ENCODE measurements at places on chromosomes 13 and 19. TPM values are rescaled to one million over a fixed set of nuclear protein-coding genes. Genes with fewer than 3 reads are reported as not detected.
A peak's percentile ranks its signal among the peaks of the same experiment; 100 is the strongest.

KIR2DL3 gene
- not detected for total RNA-seq

DNA sequence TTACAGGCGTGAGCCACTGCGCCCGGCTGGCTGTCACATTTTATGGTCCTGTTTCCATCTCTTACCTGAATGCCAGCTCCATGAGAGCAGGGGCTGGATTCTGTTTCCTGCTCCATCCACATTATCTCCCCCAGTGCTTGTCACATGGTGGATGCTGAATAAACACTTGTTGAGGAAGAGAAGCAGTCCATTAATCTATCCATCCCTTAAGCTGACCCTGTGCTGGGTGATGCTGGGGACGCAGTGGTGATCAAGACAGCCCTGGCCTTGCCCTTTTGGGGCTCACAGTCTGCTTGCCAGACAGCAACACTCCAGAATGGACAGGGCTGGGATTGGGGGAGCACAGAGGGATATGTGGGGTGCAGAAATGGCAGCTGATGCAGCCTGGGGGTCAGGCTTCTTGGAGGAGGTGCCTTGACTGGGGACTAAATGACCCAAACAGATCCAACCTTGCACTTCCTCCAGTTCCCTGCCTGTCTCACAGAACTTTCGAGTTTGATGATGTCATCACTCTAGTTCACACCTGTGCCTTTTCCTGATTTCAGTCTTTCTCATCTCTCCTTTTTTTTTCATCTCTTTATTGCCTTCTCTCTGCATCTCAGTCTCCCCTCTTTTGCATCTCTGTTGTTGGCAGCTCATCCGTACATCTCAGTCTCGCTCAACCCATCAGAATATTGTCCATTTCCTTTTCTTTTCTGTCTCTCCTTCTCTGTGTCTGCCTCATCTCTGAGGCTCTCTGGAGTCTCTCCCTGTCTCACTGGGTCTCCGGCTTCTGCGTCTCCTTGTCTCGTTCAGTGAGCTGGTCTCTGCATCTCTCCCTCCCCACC is 4.6 kb downstream of the IRF2BP1 start:
- DNase-seq, result no peak

DNA sequence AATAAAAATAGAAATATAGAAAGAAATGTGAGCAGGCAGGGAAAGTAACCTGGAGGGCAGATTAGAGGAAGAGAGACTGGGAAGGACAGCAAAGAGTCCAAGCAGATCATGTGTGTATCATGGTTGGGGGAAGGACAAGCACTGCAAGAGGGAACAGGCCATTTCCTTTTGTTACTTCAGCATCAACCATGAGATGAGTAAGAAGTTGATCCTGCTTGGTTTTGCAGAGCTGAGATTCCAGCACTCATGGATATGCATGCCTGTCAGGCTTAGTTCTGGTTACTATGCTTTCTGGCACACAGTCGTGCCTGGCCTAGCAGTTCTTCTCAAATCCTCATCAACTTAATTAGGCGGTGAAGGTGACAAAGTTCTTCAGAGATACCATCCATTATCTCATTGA is 18.1 kb downstream of the NALCN start:
- no peak for DNase-seq

CAPN12 gene
- total RNA-seq, result 2.6 TPM

- DNase-seq, result no peak
Measured at GRCh38 chr19:29193155-29193554, 19.8 kb downstream of the UQCRFS1 start.

DNA sequence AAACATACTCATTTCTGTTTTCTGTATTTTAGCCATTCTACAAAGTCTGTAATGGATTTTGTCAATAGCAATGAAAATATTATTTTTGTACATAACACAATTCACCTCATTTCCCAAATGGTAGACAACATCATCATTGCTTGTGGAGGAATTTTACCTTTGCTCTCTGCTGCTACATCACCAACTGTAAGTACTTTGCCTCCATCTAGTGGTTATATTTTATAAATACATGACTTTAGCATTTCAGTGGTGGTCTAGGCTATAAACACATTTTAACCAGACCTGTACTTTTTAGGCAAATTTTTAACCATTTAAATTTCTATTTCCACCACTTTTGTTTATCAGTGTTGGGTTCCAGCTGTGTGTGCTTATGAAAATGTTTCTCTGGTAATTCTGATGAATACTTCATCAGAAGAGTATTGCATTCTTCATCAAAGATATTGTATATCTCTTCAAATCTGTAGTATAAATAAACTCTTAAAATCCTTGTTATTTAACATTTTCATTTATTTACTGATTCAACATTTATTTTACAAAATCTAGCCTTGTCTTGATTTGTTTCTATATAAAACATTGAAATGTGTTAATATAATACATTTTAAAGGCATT is 222.4 kb downstream of the NBEA start:
- DNase-seq, result peak; percentile 56

HCN2 gene
- 1.0 TPM for total RNA-seq

DNA sequence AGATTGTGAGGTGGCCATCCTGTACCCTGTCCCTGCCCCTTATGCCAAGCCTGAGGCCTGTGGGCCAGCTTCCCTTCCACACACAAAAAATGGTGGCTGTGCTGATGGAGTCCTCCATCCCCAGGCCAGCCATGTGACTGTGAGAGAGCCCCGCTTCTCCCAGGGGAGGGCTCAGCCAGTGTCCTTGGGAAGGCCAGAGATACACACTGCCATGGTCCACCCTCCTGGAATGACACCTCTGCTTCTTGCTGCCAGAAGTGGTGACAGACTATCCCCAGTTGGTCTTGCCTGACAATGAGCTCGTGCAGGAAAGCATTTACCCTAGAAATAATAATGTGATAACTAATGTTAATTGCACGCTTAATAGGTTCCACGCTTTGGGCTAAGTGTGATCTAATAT is 38.0 kb downstream of the FAM124A start:
- DNase-seq, result no peak

GRCh38 chr13:32587811-32588170 is 1.5 kb downstream of the PDS5B start:
- DNase-seq, result no peak

- no peak for DNase-seq
Measured at GRCh38 chr19:14138576-14139265, 2.3 kb upstream of the ASF1B start.

PARP4 gene
- total RNA-seq, result 50.8 TPM

- no peak for DNase-seq
Measured at GRCh38 chr19:49155820-49156346, 687 bp upstream of the HRC start.

DNA sequence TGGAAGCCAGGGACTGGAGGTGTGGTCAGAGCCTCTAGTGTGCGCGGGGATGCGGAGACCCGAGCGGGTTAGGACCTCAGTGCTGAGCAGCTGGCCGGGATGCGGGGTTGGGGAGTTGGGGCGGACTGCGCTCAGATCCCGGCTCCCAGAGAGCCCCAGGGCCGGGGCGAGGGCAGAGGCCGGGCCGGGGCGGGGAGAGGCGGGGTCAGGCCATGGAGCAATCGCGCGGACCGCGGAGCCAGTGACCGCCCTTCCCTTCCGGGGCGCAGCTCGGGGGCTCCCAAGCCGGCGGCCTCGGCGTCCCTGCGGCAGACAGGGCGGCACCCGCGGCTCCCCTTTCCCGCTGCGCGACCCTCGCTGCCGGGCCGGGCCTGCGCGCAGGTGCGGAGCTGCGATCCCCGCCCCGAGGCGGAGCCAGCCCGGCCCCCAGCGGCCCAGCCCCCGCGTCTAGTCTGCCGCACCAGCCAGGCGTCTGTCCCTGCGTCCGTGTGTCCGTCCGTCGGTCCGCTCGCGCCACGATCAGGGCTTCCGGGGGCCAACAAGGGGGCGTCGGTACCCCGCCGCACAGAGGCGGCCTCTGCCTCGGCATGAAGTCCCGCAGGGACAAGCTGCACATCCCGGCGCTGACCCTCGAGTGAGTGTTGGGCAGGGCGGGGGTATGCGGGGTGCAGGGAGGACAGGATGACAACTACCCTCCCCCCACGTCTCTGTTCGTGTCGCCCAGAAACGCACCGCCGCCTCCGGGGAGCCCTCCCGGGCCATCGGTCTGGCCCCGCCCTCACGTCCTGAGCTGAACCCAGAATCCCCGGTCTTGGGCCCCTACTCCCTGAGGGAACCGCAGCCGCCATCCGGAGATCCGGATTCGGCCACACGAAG is 12.4 kb downstream of the MAST3 start:
- DNase-seq, result no peak

GRCh38 chr13:59261928-59262488 is 901.7 kb downstream of the DIAPH3 start:
- DNase-seq, result peak; percentile 0

- DNase-seq, result no peak
Measured at GRCh38 chr13:51246418-51247277, 24.4 kb downstream of the FAM124A start.

SH2D3A gene
- 13.3 TPM for total RNA-seq

GRCh38 chr13:79382545-79383275 is 23.3 kb downstream of the RBM26 start:
- DNase-seq, result no peak

- DNase-seq, result no peak
Measured at GRCh38 chr13:70784207-70784989, 676.1 kb upstream of the KLHL1 start.

CCNE1 gene
- total RNA-seq, result 34.0 TPM

OR7C1 gene
- total RNA-seq, result not detected

- peak; percentile 72 for DNase-seq
Measured at GRCh38 chr19:55319785-55320184, 5.4 kb downstream of the TMEM150B start.

PSG11 gene
- not detected for total RNA-seq

PRODH2 gene
- not detected for total RNA-seq

GRCh38 chr13:99983499-99984401 is 2.2 kb downstream of the ZIC2 start:
- DNase-seq, result no peak

GRCh38 chr19:53549340-53549739 is 11.4 kb downstream of the ZNF331 start:
- no peak for DNase-seq

DNA sequence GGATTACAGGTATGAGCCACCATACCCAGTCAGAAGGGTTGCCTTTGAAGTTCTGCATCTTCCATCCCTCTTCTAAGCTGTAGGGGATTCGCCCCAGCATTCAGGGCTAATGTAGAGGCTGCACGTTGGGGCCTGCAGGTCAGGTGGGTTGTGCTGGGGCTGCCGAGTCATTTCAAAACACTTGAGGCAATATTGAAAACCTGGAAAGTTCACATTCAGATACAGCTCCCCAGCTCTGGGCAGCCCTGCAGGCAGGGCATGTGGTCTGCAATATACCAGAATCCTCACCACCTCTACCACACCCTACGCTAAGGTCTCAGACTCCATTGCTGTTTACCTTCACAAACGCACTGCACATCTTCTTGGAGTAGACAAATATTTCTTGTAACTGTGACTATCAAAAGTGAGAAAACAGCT is 24.6 kb downstream of the CCNE1 start:
- DNase-seq, result no peak

- no peak for DNase-seq
Measured at GRCh38 chr13:26759907-26760831, at the start of gene GPR12. Gene GPR12 (minus strand): TSS chr13:26760786. CDS start chr13:26759827, 959 bp downstream.

- DNase-seq, result no peak
Measured at GRCh38 chr13:47621931-47622330, 379.1 kb downstream of the SUCLA2 start.

- peak; percentile 87 for DNase-seq
Measured at GRCh38 chr19:1066748-1067340, at the start of gene ARHGAP45. Gene ARHGAP45 (plus strand): TSS chr19:1067167. CDS start chr19:1067406, 239 bp downstream.

Data from OCI-LY7 (cell line).